CD8-positive, alpha-beta T cell (primary cell): ENCODE measurements at places on chromosomes 5 and 9.

- no peak for DNase-seq
These were observed 28.2 kb upstream of the SMAD5 start for GRCh38 chr5:136104306-136104965.

GRCh38 chr5:72788866-72789505 lies 27.5 kb upstream of the TNPO1 start:
- DNase-seq, result no peak

- DNase-seq, result no peak
These were observed 4.7 kb downstream of the B4GALT7 start for GRCh38 chr5:177604656-177605055.

DNA sequence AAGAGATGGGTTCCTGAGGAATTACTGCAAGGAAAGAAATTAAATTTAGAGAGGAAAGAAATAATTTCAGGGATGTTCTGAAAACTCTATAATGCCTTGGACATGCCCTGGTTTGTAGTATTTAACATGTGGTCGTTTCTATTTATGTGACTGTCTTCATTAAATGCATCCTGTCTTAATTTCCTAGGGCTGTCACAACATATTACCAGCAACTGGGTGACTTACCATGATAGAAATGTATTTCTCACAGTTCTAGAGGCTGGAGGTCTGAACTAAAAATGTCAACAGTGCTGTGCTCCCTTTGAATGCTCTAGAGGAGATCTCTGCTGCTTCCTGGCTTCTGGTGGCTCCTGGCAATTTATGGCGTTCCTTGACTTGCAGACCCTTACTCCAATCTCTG lies 287.7 kb downstream of the FBXL7 start:
- DNase-seq, result no peak

- DNase-seq, result peak; percentile 48
These were observed 21.7 kb upstream of the NSD1 start for GRCh38 chr5:177111720-177112394.

DNA sequence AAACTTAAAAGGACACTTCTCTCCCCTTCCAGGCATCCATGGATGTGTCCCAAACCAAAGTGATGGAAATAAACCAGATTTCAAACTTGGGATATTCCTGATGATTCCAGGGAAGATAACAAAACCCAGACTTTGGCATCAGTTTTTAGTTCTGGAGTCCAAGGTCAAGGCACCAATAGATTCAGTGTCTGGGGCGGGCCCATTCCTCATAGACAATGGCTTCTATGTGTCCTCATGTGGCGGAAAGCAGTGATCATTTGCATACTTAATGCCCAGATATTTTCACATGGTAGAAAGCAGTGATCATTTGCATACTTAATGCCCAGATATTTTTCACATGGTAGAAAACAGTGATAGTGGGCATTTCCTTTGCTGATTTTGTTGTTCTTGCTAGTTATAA lies 151.4 kb upstream of the DAP start:
- no peak for DNase-seq

DNA sequence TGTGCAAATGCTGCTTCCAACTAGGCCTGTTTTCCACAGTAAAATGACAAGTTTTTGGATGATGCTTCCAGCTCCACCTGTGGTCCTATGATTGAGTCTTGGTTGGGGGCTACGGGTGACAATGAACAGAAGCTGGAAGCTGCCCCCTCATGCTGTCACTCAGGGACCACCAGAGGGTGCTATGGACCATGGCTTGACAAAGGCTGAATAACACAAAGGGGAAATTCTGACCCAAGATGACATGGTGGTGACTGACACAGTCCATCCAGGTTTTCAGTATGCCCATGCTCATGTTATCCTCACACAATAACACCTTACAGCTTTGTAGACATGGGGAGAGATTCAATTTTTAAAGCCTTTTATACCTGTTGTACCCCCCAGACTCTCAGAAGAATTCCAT lies 23.9 kb upstream of the SAP30L start:
- no peak for DNase-seq

GRCh38 chr9:117796681-117797080 lies 92.5 kb downstream of the TLR4 start:
- DNase-seq, result no peak

GRCh38 chr9:79215821-79216220 lies 355.9 kb upstream of the TLE4 start:
- no peak for DNase-seq

DNA sequence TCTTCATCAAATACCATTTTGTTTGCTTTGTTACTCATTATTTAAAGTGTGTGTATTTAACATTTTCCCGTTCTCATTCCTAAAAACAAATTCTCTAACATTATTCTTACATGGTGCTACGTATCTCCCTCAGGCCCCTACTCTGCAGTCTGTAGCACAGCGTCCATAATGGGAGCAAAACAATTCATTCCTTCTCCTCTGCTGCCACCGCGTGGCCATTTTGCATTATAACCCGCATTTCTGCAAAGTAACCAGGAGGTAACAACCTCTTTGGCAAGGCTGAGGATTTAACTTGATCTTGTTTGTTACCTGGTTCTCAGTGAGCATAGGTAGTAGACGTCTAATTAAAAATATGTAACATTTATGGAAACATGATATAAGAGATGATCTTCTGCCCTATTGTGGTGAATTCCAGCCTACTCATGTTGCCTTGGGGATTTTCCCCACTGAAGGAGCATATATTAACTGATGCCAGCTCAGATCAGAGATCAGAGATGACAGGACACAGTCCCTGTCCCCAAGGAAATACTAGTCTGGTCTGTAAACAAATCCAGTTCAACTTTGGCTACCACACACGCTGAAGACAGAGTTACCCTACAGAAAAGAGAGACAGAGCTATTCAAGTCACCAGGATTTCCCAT lies 10.5 kb downstream of the OR1K1 start:
- DNase-seq, result peak; percentile 67

GRCh38 chr5:68405784-68406743 lies 190.5 kb downstream of the PIK3R1 start:
- no peak for DNase-seq

- no peak for DNase-seq
These were observed 9.9 kb downstream of the TEK start for GRCh38 chr9:27118916-27119315.

GRCh38 chr9:94014066-94014654 lies 59.0 kb upstream of the BARX1 start:
- DNase-seq, result no peak

DNA sequence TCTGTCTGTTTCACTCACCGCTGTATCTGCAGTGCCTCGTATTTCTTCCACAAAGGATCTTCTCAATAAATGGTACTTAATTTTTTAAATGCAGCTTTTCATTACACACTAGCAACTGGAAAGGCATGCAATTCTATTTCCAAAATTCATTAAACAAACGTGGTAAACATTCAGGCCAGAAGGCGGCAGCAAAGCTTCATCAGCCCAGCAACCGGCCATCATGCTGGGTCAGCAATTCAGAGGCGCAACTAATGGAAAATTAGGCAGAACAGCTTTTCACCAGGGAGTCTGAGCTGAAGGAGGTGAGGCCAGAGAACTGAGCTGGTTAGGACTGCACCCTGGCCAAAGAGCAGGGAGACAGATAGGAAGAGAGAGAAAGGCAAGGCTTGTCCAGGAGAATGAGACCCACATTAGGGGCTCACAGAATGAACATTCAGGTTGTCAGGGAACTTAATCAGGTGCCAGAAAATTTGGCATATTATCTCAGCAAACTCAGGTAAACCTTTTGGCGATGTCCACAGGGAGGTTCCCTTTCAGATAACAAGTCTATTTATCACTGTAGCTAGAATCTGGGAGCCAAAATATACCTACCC lies 17.7 kb upstream of the RNF180 start:
- DNase-seq, result no peak

GRCh38 chr9:134556531-134557068 lies 85.0 kb upstream of the COL5A1 start:
- no peak for DNase-seq

DNA sequence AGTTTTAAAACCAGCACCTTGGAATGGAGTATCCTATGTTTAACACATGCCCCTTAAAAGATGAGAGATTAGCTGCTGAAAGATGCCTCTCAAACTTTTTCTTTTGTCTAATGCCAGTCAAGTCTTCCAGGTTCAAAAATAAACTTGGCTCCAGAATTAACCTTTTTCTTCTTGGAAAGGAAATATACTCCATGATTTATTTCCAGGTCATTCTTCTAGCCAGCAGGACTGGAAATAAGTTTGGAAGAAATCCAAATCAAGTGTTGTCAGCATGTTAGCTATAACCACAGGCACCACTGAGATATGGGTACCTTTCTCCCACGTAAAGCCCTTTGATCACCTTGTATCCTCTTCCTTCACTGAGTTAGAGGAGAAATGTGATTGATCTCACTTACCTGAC lies 56.1 kb downstream of the NLN start:
- no peak for DNase-seq

GRCh38 chr5:103375350-103375749 lies 116.8 kb downstream of the MACIR start:
- DNase-seq, result no peak

DNA sequence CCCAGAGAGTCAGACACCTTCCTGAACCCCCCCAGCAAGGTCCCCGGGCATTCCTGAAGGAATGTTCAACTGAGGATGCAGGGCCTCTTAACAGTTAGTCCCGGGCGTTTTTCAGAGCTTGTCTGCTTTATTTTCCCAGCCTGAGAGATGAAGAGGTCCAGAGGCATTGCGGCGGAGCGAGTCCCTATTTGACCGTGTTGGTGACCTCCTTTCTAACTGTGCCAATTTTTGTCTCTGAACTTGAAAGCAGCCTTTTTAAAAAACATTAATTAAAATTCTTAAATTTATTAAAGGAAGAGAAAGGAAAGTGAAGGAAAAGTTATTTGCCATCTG lies 433 bp upstream of the PTAR1 start:
- DNase-seq, result peak; percentile 2

- DNase-seq, result no peak
These were observed 2.4 kb downstream of the BBLN start for GRCh38 chr9:128162215-128163026.

GRCh38 chr9:129100383-129101169 lies 10.0 kb downstream of the CRAT start:
- no peak for DNase-seq

GRCh38 chr9:14057368-14058324 lies 256.3 kb downstream of the NFIB start:
- no peak for DNase-seq

- no peak for DNase-seq
These were observed 78.0 kb downstream of the GABRA1 start for GRCh38 chr5:161925960-161926359.

- no peak for DNase-seq
These were observed 55.1 kb upstream of the MOCS2 start for GRCh38 chr5:53164478-53165165.

DNA sequence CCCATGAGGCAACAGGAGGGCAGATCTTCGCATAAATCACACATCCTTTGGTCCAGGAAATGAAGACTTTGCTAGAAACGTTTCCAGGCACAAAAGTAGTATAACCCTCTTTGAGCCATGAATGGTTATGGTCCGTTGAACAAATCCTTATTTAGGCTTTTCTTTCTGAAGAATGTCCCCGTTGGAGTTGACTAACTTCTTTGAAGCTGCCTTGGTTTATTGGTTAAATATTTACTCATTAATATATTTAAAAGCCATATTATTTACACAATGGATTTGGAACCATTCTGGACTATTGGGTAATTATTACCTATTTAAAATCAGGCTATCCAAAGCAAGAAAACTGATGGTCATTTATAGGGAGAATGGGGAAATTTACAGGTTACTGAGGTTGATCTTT lies 347.6 kb upstream of the SLC30A5 start:
- no peak for DNase-seq

- no peak for DNase-seq
These were observed 39.9 kb upstream of the RNF130 start for GRCh38 chr5:180111273-180112002.

- DNase-seq, result no peak
These were observed 106.4 kb downstream of the SLC24A2 start for GRCh38 chr9:19682397-19682796.

DNA sequence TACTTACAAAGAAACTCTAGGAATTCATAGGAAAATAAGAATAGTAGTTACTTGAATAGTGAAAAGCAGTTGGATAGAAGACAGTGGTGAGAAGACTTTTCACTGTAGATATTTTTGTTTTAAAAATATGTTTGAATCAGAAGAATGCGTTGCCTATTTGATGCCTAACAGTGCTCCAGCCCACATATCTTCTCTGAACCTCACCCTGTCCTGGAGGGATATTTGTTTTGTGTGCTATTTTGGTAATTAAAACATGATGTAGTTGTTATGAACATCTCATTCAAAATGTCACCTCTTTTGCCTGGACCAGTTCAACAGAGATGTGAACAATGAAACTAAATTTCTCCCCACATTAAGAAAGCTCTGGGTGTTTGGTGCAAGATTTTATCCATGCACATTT lies 87.6 kb downstream of the CARTPT start:
- DNase-seq, result no peak

DNA sequence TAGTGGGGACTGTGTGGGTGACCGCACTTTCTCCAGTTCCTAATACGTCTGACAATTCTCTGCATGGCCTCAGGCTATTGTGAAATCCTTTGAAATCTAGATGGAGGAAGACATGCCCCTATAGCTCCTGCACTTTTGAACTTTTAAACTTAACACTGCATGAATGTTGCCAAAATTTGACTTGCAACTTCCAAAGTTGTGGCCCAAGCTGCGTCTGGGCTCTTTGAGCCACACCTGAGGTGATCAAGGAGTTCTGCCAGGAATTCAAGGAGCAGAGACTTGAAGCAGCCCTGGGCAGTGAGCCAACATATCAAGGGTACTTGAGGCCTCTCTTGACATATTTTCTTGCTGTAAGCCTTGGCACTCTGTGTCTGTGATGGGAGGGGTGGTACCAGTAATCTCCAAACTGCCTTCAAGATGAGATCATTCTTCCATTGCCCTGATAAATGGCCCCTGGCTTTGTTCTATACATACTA lies 1336.1 kb upstream of the CDH9 start:
- DNase-seq, result no peak

DNA sequence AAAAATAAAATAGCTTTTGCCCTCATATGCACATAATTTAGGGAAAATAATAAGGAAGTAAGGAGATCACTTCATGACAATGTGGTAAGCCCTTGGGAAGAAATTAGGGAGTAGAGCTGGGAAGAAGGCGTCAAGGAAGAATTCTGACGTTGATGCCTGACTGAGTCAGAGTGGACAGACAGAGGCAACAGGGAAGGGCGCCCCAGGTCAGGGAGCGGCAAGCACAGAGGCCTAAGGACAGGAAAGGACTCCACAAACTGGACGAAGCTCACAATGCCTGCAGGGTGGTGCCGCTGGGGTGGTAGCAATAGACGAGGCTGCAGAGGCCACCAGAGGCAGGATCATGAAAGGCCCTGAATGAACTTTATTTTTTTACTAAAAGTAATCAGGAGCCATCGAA lies 7.6 kb downstream of the DRD1 start:
- DNase-seq, result no peak

DNA sequence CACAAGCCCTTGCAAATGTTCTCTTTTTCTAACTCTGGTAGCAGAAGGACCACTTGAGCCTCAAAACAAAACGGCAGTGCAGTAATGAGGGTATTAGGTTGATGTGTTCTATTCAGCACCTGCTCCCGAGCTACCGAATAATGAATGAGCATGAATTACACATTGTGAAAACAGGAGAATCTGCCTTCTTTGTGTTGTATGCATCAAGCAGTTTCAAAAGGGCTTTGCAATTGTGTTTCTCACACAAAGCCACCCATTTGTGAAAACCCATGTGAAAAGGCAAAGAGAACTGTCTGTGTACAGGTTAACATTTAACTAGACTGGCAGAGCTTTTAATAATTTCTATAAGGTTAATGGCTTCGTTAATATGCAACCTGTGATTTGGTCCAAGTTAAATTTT lies 97.8 kb downstream of the STK32A start:
- no peak for DNase-seq

GRCh38 chr5:102153003-102153759 lies 142.9 kb downstream of the SLCO4C1 start:
- no peak for DNase-seq

- DNase-seq, result no peak
These were observed 455.0 kb upstream of the DMAC1 start for GRCh38 chr9:8254541-8254940.
